ENCODE measurements at places on chromosomes 13 and 19.
A peak's percentile ranks its signal among the peaks of the same experiment; 100 is the strongest.

DNA sequence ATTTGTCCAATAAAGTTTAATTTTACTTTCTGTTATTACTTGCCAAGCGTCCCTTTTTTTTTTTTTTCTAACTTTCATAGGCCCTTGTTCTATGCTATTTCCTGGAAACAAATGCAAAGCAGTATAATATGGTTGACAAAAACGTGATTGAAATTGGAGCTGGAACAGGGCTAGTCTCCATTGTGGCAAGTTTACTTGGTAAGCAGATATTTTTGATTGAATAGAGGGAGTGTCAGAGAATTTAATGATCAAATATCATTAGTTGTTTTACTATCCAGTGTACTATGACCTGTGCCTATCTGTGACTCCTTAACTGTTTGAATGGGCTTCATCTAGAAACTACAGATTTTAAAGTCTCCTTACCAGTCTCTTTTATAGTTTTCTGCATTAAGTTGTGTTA, 46.7 kb downstream of the ERCC5 start:
- DNase-seq, result no peak

- no peak for DNase-seq
Observed at GRCh38 chr13:40432018-40432978, 234.1 kb downstream of the FOXO1 start.

- no peak for DNase-seq
Observed at GRCh38 chr13:35293579-35294226, 182.8 kb downstream of the MAB21L1 start.

- DNase-seq, result no peak
Observed at GRCh38 chr19:18029617-18030338, 21.8 kb downstream of the ARRDC2 start.

- DNase-seq, result peak; percentile 79
Observed at GRCh38 chr13:41500511-41500910, 43.2 kb downstream of the RGCC start.

GRCh38 chr19:48506138-48506733, 5.4 kb downstream of the LMTK3 start:
- peak; percentile 60 for DNase-seq

GRCh38 chr13:93589788-93590187, 363.2 kb downstream of the GPC6 start:
- no peak for DNase-seq

GRCh38 chr13:107034236-107034872, 466.4 kb upstream of the ARGLU1 start:
- no peak for DNase-seq

All from Jurkat, Clone E6-1 (cell line).